ENCODE measurements at places on chromosomes 6 and 20. TPM values are rescaled to one million over a fixed set of nuclear protein-coding genes. Genes with fewer than 3 reads are reported as not detected.

GRCh38 chr6:83006270-83006905 is 59.3 kb downstream of the UBE3D start:
- DNase-seq, result no peak

Gene BPIFA2
- not detected for total RNA-seq

GRCh38 chr20:728256-728944 is 39.9 kb downstream of the SLC52A3 start:
- peak; percentile 86 for DNase-seq

Gene WFDC12
- total RNA-seq, result not detected

Gene TMEM151B
- not detected for total RNA-seq

GRCh38 chr20:42494290-42494689 is 695.4 kb downstream of the PTPRT start:
- no peak for DNase-seq

DNA sequence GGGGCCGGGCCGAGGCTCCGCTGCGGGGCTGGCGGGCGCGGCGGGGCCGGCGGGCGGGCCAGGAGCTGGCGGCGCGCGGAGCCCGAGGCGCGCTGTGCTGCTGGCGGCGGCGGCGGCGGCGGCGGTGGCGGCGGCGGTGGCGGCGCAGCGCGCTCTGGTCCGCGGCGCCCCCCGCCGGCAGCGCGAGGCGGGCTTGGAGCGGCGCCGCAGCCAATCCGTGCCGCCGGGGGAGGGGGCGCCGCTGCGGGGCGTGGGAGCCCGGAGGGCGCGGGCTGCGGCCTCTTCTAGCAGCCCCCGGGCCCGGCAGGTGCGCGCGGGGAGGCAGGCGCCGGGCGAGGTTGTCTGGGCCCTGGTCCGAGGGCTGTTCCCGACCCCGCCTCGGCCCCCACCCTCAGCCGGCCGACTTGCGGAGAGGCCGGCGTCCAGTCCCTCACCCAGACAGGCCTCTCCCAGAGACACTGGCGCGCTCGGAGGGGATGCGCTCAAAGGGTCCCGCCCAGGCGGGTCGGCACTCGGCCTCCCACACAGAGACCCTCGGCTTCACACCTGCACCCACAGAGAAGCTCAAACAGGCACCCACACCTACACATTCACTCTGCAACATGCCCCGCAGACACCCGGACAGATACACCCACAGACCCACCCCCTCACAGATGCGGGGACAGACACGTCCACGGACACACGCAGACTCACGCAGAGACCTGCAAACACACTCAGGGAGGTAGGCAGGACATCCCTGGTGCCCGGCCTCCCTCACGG is at the start of gene RIMS4:
Gene RIMS4 (minus strand): TSS at position 156 of the 759 bp plus-strand sequence. CDS start 275 bp downstream, outside the sequence.
- DNase-seq, result peak; percentile 59

Gene PTK6
- 10.3 TPM for total RNA-seq

- DNase-seq, result peak; percentile 73
Observed at GRCh38 chr20:44215125-44215524, 4.6 kb upstream of the OSER1 start.

Gene ACAT2
- total RNA-seq, result 82.1 TPM

DNA sequence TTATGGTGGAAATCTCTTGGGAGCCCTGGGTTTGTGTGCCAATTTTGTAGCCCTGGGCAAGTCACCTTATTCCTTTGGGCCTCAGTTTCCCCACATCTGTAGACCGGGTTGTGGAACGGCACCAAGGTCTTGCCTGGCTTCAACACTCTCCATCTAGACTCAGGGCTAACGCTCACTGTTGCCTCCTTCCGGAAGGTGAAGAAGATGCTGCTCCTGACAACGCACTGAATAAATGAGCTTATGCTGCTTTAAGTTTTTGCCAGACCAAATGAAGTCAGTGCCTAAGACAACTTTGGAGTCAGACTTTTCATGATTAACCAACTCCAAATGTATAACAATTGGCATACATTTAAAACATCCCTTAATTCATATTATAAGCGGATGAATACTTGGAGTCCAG is 53.1 kb downstream of the PSMG4 start:
- DNase-seq, result no peak

DNA sequence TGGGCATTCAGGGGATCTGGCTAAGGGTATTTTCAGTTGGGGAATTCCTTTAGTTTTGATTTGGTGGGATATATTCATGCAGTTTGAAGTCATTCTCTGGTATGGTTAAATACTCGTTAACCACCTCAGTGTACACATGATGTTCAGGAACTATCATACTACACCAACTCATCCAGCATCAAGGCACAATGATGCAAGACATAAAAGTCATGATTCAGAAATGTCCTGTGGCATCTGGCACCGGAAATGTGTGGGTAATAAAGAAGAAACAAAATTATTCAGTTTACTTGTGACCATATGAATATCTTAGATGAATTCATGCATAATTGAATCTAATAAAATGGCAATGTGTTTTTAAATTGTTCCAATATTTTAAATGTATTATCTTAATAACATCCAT is 129.0 kb upstream of the BMP5 start:
- no peak for DNase-seq

GRCh38 chr6:27867051-27867944 is 44.9 kb downstream of the OR2B2 start:
- DNase-seq, result peak; percentile 95

DNA sequence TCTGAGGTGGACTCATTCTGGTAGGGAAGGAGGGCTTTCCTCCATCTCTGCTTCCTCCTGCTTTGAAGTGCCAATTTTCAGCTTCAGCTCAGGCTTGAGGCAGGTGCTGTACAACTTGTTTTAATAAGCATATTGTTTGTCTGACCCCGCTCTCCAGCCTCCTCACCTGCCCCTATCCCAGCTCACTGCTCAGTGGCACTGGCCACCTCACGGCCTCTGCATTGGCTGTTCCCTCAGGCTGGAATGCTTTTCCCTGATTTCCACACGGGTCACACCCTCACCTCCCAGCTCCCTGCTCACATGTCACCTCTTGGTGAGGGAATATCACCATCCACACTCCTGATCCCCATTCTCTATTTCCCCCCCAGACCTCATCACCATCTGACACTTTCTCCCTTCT is 14.3 kb downstream of the AARS2 start:
- no peak for DNase-seq

DNA sequence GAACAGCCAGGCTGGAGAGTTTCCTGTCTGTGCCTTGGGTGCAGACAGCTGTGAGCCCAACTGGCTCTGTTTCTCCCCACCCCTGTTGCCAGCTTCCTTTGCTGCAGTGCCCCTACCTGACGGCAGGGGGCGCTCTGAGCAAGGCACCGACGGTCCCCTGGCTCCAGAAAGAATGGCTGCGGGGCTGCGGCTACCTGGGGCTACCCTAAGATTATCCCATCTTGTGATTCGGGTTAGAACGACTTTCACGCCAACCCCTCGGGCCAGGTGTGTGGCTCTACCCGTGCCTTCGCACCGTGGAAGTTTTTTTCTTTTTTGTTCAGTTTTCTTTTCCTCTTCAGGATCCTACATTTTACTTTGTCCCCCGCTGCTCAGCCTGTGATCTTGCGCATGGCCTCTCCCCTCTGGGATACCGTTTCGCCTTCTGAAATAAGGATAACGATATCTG is 33.4 kb upstream of the AAR2 start:
- DNase-seq, result peak; percentile 74

Gene HTR1B
- total RNA-seq, result 3.5 TPM

DNA sequence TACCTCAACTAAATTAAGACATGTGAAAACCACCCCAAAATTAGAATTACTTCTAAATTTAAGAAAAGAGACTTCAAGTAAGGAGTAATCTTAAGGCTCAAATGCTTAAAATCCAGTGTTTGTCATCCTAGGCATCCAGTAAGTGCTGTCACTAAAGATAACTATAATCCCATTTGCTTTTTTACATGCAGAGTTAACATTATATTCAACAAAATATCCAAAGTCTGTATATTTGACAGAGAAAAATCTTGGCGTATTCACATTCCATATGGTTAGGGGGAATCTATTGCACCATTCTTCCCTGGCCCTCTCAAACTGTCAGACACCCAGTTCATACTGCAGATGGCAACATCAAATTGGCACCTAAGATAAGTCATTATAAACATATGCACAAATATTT is 17.4 kb downstream of the MTFR2 start:
- DNase-seq, result no peak

Gene BIRC7
- not detected for total RNA-seq

DNA sequence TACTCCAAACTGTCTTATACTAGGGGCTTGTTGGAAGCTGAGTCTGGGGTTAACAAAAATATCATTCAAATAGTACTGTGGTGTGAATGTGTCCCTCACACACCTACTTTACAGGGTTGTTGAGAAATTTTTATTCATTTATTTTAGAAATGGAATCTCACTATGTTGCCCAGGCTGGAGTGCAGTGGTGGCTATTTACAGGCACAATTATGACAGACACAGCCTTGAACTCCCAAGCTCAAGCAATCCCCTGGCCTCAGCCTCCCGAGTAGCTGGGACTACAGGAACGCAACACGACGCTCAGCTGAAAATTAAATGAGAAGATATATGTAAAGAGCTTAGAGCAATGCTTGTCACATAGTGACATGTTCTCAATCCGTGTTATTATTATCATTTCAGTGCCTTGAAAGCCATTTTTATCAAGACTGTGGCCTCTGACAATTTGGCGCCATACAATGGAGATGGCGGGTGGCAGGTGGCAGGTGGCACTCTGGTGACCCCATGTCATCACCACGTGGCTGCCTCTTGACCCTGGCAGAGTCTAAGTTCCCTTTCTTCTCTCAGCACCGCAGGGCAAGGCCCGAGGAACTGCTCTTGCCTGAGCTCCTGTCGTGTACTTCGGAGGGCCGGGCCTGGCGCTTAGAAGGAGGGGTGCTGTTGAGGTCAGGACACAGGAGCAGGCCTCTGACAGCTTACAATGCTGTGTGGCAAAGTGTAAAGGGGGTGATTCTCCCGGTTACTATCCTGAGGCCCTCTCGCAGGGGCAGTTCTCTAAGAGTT is 64.5 kb downstream of the STX11 start:
- no peak for DNase-seq

Gene C6orf141
- 17.8 TPM for total RNA-seq

DNA sequence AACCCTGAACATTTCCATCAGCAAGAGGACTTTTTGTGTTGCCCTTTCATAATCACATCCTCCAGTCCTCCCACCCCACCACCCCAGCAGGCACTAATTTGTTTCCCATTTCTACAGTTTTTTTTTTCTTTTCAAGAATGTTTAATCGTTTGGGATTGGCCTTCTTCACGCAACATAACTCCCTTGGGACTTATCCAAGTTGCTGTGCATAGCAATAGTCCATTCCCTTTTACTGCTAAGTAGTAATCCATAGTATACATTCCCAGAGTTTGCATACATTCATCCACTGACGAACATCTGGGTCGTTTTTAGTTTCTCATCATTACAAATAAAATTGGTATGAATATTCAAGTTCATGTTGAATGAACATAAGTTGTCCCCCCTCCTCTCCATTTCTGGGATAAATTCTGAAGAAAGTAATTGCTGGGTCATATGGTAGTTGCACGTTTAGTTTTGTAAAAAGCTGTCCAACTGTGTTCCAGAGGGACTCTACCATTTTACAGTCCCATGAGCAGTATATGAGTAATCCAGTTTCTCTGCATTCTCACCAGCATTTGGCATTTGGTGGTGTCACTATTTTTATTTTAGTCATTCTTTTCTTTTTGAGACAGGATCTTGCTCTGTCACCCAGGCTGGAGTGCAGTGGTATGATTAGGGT is 90.8 kb downstream of the DOK5 start:
- no peak for DNase-seq

GRCh38 chr20:37346535-37347346 is 801 bp downstream of the SRC start:
- peak; percentile 53 for DNase-seq

Gene GNRH2
- 8.0 TPM for total RNA-seq

DNA sequence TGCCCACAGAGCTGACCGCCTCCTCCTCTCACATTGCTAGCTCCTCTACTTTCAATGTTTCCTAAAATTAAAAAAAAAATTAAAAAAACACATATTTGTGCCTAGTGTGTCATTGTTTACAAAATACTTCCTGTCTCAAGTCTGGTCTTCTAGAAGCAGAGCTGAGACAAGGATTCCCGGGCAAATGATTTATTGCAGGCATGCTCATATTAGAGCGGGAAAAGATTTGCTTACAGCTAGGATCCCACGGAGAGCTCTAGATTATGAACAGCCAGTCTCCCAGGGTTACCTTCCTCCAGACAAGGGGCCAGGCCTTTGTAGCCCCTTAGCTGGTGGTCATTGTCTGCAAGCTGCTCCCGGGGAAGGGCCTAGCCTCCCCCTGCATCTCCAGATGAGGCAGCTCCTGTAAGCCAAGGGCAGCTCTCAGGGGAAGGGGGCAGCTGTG is 9.4 kb downstream of the PACSIN1 start:
- DNase-seq, result no peak

GRCh38 chr20:61869750-61870507 is 195.8 kb downstream of the TAF4 start:
- no peak for DNase-seq

Gene POU5F1
- not detected for total RNA-seq

Gene ZNF337
- total RNA-seq, result 21.0 TPM

- DNase-seq, result peak; percentile 79
Observed at GRCh38 chr20:33667245-33667675, 517 bp downstream of the ACTL10 start.

GRCh38 chr6:7727946-7728854 is 2.3 kb downstream of the BMP6 start:
- no peak for DNase-seq

- DNase-seq, result no peak
Observed at GRCh38 chr20:5863040-5863833, 87.1 kb downstream of the TRMT6 start.

Gene LYRM2
- total RNA-seq, result 13.4 TPM

DNA sequence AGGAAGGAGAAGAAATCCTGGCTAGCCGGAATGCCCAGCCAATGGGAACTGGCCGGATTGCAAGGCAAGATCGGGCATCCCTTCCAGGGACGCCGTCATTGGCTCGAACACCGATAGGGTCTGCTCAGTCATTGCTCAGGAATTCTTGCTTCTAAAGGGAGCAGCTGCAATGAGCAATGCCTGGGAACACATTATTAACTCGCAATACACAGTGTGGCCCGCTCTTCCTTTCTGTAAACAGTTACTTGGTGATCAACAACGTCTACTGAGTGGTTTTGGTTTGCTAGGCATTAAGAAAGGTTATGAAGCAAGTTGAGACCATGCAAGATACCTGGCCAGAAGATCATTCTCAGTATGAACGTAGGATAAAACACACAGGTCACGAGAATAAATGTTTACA is 165.4 kb upstream of the CITED2 start:
- DNase-seq, result peak; percentile 50

Gene PLG
- total RNA-seq, result not detected

Gene HLA-DRB1
- total RNA-seq, result 27.2 TPM

DNA sequence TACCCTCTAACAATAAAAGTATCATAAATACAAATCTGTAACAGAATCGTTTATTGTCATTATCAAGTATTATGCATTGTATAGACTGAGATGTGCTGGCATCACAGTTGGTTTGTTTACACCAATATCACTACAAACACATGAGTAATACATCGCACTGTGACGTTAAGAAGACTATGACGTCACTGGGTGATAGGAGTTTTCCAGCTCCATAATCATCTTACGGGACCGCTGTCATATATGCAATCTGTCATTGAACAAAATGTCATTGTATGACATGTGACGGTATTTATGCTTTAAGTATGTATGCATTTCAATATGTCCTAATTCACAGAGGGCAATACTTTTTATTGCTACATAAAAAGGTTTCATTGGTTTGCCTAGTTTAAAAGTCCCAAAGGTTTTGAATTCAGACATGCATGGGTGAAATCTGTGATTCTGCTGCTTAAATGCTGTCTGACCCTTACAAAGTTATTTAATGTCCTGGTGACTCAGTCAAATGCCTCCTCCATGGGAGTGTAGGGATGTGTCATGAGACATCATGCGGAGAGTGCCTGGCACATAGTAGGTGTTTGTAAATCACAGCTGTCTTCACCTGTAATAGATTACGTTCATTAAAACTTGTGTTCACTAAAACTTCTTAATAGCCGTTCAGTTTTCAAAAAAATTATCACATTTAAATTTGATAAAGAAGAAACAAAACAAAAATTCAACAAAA is 160.7 kb upstream of the PDE10A start:
- DNase-seq, result no peak

Measured in stomach (tissue), 19 donors.